Skin of body (tissue), 3 donors: ENCODE measurements at places on chromosomes 7 and 10. TPM values are rescaled to one million over a fixed set of nuclear protein-coding genes. Genes with fewer than 3 reads are reported as not detected.

GRCh38 chr10:43237128-43237527, 29.7 kb downstream of the RASGEF1A start:
- DNase-seq, result no peak

GRCh38 chr10:11687779-11688447, 54.3 kb upstream of the ECHDC3 start:
- DNase-seq, result no peak

DNA sequence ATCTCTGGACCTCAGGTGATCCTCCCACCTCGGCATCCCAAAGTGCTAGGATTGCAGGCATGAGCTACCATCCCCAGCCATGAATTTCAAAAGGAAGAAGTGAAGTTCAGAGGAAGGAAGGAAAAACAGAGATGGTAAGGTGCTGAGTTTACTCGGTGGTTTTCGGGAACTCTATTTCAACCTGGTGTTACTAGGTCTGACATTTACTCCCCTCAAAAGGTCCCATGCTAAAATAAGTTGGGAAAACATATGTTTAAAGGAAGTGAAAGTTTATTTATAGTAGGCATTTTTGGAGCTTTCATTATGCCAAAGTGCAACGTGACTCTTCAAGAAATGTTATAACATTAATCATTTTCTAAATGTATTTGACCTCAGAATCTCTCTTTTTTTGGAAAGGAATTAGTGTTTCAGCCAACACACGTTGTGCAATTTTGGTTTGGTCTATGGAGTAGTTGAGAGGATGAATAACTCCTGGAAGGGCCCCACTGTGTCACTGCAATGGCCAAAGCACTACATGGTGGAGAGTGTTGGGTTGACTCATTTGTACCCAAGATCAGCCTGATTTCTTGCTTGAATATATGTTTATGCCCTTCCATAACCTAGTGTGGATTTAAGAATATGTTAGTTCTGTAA, 114.7 kb upstream of the FAM171A1 start:
- no peak for DNase-seq

Gene SEMA3D
- total RNA-seq, result 72.6 TPM

Gene KIF11
- total RNA-seq, result 15.1 TPM
